ENCODE measurements at places on chromosomes 6 and 20.

- ATAC-seq: peak; percentile 66
These were observed 708.7 kb downstream of the UTRN start for GRCh38 chr6:144993870-144994269.

GRCh38 chr6:165726965-165727381, 63.9 kb upstream of the PDE10A start:
- no peak for ATAC-seq

- peak; percentile 34 for ATAC-seq
These were observed 572 bp upstream of the ZDHHC14 start for GRCh38 chr6:157380458-157380778.

- ATAC-seq: no peak
These were observed 362.5 kb downstream of the PREX1 start for GRCh38 chr20:48465271-48465670.

- no peak for ATAC-seq
These were observed 183.9 kb downstream of the SYNDIG1 start for GRCh38 chr20:24653306-24653705.

DNA sequence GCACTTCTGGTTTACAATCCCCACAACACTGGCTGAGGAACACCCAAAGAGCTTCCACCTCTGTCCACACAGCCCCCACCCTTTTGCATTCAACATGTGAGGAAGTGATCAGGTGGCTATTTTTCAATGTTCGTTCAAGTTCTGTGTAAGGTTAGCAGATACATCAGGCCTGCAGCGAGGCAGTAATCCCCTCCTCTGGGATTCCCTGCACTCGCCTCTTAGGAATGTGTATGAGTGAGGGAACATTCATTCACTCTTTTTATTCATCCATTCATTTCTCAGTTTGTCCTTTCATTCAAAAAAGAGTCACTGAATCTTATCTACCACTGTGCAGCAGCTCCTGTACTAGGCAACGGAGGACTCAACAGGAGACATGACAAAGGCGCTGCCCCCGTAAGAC, 236.4 kb upstream of the PRDM1 start:
- peak; percentile 76 for ATAC-seq

- ATAC-seq: no peak
These were observed 22.2 kb upstream of the MRPS18A start for GRCh38 chr6:43709654-43710303.

- ATAC-seq: no peak
These were observed 14.4 kb upstream of the BEND6 start for GRCh38 chr6:56940463-56940862.

DNA sequence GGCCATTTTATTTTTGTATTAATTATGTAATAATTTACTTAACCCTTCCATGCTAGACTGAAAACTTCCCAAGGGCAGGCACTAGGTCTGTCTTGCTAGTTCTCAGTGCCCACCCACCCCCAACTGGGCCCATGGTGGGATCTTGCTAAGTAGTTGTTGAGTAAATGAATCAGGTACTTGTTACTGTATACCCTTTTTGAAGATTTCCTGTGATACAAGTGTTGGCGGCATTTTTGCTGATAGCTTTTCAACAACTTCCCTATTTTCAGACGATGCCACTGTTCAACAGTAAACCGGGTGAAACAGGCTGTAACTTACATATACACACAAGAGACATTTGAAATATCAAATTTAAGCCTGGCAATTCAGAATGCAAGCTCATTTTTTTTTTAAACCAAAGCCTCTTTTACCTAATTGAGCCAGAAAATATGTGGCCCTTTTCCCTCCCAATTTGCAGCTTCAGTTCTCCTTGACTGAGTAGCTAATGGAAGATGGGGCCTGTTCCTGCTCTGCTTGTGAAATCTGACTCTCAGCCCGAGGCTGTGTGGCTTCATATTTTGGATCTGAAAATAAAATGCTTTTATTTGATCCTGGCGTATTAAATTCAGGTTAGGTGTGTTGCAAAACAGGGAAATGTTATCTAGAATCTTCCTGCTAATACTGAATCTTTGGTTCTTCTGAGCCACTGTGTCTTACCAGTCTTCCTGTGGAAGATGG, 288.3 kb downstream of the NRN1 start:
- ATAC-seq: no peak

DNA sequence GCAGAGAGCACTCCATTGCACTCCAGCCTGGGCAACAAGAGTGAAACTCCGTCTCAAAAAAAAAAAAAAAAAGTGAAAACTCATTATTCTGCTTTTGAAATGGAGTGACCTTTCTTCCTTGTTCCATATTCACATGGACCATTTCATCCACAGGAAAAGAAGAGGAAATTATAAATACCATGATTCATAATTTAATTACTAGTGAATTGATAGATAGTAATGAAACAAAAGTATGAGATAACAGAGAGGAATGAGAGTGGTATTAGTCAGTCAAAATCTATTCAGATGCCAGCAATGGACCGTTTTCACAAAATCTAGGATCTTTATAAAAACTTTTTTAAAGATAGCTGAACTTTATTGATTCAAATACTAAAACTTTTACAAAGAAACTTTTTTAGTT, 443.1 kb upstream of the FLRT3 start:
- ATAC-seq: peak; percentile 20

DNA sequence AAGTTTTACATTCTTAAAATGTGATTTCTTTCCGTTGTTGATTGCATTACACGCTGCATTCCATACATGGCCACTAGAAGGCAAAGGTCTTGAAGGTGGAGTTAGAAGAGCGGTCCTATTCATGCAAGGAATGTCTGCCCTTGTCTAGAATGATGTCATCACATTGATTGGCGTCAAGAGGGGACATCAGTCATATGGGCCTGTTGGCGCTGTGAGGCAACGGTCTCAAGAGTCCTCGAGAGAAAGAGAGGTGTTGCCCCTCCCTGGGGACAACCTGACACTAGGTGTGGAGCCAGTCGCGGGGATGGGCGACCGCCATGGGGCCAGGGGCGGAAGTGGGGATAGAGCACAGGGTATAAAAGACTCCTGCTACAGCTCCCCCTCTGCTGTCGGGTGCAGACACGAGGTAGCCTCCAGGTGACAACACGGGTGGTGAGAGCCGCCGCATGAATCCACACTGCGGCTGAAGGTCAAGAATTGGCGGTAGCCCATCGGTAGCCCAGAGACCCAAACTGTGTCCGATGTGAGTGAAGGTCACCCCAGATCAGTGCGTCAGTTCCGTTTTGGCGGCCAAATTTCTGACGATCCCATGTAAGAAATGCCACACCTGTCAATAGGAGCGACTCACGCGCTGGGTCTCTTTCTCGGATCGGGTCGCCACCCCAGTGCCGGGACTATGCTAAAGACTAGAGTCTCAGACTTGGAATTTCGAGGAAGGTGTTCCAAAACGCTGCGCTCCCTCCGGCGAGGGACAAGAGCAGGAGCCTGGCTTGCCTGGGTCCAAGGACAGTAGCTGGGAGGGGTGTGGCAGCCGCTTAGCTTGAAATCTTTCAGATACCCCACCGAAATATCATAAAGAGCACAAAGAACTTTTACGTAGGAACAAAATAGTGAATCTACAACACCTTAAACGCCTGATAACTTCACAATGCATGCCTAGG, 93.2 kb upstream of the ZNF184 start:
- no peak for ATAC-seq

DNA sequence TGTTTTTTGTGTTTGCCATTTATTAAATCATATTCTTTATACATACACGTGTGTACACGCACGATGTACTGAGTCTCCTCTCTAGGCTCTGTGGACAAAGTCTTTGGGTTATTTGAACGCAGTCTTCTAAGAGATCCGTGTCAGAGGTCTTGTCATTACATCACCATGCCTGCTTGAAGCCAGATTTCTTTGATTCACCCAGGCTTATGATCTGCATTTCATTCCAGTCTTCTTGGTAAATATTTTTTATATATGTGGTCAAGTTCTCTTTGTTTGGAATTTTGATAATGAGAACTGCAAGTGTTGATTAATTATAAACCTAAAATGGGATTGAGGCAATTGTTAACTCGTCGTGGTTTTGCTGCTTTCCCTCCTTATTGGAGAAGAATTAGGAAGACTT, 34.6 kb downstream of the KCNS1 start:
- no peak for ATAC-seq

- no peak for ATAC-seq
These were observed 706.5 kb upstream of the MAN1A1 start for GRCh38 chr6:120056085-120056484.

GRCh38 chr20:25285856-25286798, 38.2 kb downstream of the PYGB start:
- ATAC-seq: no peak

DNA sequence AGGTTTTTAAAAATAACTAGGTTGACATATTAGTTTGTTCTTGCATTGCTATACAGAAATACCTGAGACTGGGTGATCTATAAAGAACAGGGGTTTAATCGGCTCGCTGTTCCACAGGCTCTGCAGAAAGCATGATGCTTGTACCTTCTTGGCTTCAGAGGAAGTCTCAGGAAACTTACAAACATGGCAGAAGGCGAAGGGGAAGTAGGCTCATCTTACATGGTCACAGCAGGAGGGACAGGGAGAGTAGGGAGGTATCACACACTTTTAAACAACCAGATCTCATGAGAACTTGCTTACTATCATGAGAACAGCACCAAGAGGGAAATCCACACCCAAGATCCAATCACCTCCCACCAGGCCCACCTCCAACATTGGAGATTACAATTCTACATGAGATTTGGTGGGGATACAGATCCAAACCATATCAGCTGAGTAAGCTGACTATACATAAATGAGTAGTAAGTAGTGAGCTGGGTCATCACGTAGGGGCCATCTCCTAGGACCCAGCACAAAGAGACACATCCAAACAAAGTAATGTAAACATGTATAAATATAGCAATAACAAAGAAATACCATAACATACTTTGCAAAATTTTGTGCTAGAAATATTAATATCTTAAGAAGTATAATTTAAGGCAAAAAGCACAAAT, 31.4 kb upstream of the SIRPG start:
- ATAC-seq: no peak

GRCh38 chr6:67252663-67253062, 1382.4 kb upstream of the ADGRB3 start:
- peak; percentile 34 for ATAC-seq

DNA sequence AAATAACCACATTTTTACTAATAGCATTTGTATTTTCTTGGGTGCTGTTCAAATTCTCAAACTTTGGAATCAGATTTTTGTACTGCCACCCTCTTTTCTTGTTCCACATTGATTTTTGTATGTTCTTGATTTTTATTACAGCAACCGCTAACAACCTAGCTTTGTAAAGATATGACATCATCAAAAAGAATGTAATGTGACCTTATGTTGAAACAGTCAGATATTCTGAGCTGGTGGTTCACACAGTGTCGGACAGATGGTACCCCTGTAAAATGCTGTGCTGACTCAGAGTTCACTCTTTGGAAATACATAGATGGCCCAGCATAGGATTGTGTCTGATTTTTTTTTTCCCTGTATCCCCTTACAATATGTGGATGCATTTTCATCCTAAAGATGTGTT, 118.9 kb downstream of the QKI start:
- peak; percentile 68 for ATAC-seq

- ATAC-seq: no peak
These were observed 67.0 kb downstream of the IYD start for GRCh38 chr6:150435832-150436231.

- peak; percentile 85 for ATAC-seq
These were observed 99.1 kb downstream of the HIVEP2 start for GRCh38 chr6:142845624-142846458.

- no peak for ATAC-seq
These were observed 933 bp downstream of the KLHL31 start for GRCh38 chr6:53664623-53665022.

- no peak for ATAC-seq
These were observed 143.6 kb downstream of the ALDH8A1 start for GRCh38 chr6:134806180-134806798.
